ENCODE measurements at places on chromosomes 1 and 21. TPM values are rescaled to one million over a fixed set of nuclear protein-coding genes. Genes with fewer than 3 reads are reported as not detected.

The C1orf94 gene
- 0.68 TPM for total RNA-seq

GRCh38 chr1:160105155-160105554 lies 6.7 kb upstream of the IGSF8 start:
- no peak for DNase-seq

GRCh38 chr1:229786974-229787610 lies 161.0 kb downstream of the URB2 start:
- DNase-seq: peak; percentile 6

DNA sequence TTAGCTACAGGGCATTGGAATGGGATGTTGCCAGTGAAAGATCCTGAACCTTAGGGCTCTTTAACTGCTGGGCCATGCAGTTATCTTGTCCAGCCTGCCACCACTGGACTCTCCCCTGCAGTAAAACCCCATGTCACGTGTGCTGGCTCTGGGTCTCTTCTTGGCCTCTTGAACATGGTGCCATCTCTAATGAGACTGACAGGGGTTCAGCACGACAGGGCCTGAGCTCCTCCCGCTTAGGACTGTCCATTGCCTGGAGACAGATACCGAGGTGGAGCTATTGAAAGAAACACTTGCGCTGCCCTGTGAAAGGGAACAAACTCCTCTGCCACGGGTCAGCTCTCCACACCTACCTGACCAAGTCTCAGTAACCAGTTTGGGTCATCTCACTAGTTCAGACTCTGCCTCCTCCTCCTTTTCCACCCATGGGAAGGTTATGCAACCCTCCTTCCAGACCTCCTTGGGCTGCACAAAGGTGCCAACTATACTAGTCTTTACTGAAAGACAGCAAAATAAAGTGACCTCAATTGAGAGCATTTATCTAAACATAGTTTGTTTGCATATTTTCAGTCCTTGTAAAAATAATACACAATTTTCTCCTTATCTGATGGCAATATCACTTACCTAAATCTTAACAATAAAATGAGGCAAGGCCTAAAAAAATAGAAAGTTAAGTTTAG lies 66.0 kb downstream of the GNG12 start:
- DNase-seq: no peak

Measured in RPMI7951 (cell line).